ENCODE measurements at places on chromosomes 5 and 9. TPM values are rescaled to one million over a fixed set of nuclear protein-coding genes. Genes with fewer than 3 reads are reported as not detected.

DNA sequence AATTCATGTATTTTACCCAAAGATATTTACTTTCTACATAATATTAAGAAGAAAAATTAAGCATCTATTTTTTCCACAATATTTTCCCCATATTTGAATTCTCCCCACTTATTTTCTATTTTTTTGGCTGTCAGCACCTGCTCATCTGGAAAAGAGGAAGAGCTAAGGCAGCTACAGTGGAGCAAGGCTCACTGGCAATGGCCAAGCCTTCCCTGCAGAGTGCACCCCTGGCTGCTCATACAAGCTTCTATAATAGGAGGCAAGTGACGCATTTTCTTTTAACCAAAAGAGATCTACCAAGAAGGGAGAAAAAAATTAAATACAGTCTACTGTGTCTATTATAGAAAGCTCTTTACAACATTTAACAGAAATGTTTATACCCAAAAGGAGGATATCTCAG lies 72.5 kb downstream of the AUH start:
- DNase-seq = no peak

DNA sequence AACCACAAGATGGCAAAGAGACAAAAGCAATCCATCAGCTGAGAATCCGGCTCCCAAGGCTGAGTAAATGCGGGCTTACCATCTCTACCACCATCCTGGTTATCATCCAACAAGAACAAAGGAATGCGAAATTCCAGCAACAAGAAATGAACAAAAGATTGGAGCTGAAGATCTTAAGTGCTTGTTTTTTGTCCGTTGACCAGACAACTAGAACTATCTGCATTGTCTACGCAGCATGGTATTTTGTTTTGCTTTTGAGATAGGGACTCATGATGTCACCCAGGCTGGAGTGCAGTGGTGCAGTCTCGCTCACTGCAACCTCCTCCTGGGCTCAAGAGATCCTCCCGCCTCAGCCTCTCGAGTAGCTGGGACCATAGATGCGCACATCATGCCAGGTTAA lies 88.9 kb downstream of the ZNF366 start:
- no peak for DNase-seq

- DNase-seq = peak; percentile 81
Observed at GRCh38 chr5:169050146-169050571, 250.8 kb downstream of the SLIT3 start.

GRCh38 chr5:10328323-10328722 lies 20.6 kb upstream of the CMBL start:
- DNase-seq = no peak

DNA sequence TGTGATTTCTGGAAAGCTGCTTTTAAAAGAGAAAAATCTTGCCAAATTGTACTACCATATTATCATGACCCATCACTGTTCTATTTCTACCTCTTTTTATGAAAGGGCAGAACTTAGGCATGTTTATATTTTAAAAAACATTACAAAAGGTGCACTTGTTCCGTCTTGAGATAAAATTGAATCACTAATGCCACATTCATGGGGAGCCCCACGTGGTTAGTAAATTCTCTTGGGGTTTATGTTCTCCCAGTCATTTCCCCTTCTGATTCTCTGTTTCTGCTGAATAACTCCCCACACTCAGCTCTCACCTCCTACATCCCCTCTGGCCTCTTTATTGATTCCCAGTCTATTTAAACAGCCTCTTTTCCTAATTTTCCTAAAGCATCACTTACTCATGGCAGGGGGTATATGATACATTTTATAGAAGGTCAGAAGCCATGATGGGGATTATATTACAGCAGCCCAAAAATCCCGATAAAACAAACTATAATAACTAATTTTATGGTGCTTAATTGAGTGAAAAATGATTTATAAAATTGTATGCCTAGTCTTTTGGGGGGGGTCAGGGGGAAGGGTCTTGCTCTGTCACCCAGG lies 19.7 kb upstream of the VLDLR start:
- DNase-seq = no peak

The ABL1 gene
- 22.9 TPM for polyA plus RNA-seq

- DNase-seq = no peak
Observed at GRCh38 chr9:27675354-27675753, 102.1 kb upstream of the C9orf72 start.

DNA sequence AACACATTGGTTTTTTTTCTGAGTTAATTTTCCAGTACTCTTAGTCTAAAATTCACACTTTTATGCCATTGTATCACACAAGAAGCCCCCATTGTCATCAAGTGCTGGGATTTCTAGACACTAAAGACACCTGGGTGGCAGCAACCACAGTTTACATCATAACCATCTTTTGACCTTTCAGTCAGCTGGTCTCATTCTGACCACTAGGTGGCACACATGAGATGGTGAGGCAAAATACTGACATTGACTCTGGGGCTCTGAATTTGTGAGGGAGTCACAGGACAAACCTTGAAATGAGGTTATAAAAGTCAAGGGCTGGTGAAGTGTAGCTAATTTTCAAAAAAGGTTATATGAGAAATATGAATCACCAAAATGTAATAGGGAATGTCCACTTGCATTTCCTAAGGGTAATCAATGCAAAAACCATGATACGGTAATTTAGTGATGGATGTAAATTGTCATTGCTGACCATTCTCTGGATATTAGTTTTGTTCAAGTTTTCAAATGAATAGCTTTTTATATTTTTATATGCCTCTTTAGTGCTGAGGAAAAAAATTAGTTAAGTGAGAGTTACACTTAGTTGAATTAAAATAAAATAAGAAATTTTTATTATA lies 229.4 kb downstream of the DMAC1 start:
- peak; percentile 55 for DNase-seq

DNA sequence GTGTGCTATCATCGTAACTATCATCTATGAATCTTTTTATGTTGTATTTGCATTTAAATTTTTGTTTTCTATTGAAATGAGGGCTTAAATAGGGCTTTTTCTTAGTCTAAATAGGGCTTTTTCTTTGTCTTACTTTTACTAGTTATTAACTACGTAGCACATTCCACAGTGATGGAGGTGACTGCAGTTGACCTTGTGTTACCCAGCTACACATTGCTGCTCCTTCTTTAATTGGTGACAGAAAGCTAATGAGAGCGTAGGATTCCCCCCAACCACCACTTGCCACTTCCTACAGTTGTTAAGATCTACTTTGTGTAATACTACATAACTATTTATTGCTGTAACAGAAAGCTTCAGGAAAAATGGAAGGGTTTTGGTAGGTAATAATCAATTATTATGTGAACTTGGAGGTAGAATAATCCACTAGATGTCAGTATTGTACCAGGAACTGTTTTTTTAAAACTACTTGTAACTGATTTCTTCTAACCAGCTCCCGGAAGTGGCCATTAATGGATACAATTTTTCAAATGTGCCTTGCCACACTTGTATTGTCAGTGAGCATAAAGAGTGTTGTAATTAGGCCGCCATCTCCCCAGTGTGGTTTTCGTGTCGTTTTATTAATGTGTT lies 18.0 kb downstream of the MTRR start:
- peak; percentile 65 for DNase-seq

DNA sequence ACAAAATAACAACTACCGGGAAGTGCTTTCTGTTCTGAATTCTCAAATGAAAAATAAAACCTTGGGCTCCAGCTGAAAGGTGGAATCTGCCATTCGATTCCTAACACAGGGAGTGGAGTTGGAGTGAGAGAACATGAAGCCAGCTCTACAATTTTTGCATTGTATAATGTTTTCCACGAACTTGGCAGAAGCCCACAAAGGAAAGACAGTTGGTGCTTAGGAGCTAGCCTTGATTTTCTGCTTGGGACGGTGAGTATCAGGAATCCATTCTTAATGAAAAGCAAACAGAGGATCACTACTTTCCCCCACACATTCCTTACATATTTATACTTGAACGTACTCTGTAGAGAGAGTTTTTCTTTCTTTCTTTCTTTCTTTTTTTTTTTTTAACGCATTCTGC lies 74.2 kb upstream of the FBXL7 start:
- DNase-seq = peak; percentile 8

GRCh38 chr9:123861756-123862120 lies 68.2 kb downstream of the DENND1A start:
- DNase-seq = no peak

The IFNK gene
- polyA plus RNA-seq = not detected

DNA sequence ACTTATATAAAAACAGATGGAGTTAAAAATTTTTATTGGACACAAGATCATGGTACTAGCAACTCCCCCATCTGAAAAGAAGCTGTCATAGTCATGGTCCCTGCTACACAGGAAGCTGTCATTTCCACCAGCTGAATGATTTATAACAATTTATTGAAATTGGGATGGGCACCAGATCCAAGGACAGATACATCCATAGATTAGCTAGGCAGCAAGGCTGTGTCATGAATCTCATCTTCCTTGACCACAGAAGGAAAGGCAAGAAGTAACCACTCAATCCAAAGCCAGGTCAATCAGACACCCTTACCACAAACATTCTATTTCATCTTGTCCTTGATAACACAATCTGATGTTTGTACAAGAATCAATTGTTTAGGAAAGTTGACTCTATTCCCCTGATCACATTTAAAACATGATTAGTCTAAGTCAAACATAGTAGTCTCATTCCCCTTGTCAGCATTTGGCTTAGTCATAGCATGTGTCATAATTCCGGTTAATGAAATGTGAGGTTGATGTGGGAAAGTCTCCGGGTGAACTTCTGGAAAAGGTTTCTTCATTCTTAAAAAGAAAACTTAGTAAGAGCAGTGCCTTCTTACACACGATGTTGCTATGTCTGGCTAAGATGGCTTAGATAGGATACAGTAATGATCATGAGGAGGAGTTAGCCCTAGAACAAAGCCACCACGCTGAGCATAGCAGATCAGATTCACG lies 462.6 kb upstream of the PAPPA start:
- peak; percentile 98 for DNase-seq

GRCh38 chr9:115350548-115350947 lies 232.6 kb upstream of the TNC start:
- peak; percentile 42 for DNase-seq

The MYMK gene
- not detected for polyA plus RNA-seq

DNA sequence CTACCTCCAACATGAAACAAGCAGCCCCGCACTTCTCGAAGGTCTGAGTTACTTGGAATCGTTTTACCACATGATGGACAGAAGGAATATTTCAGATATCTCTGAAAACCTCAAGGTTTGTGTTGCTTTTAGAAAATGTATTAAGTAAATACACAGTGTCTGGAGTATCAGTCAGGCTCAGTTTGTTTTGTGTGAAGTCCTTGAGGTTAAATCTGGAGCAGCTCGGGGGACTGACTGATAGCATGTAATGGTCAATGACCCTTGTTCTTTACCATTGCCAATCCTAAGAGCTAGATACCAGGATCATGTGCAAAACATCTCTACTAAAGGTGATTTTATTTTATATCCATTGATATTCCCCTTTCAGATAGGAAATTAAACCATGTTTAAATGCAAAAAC lies 26.9 kb upstream of the LNPEP start:
- DNase-seq = no peak

DNA sequence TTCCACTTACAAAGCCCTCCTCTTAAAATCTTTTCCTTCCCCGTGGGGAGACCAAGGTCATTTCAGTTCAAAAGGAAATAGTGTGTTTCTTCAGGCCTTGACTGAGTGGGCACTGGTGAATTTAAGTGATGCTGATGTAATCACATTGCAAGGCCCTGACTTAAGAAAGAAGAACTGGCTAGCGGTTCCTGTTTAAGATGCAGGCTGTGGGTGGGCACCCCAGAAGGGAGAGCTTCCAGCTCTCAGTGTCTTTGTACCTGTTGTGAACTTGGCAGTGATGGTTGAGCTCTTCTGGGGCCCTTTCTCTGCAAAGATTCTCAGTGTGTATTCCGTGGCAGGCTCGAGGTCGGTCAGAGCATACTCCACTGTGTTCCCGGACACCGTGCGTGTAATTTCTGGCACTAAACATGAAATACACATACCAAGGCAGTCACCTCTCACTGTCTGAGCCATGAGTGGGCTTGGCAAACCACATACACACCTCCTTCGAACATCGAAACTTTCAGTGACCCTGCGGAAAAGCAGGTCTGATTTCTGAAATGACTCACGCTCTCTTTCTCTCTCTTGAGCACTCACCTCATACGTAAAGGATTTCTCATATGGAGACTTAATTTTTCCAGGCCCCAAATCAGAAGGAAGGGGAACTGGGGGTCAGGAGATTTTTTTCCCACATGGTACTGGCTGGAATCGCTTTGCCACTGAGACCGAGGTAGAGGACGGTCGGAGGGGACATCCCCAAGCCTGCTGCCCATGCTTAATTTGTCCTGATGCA lies 81.9 kb downstream of the TNC start:
- DNase-seq = peak; percentile 84

The ABCA1 gene
- polyA plus RNA-seq = 6.8 TPM

DNA sequence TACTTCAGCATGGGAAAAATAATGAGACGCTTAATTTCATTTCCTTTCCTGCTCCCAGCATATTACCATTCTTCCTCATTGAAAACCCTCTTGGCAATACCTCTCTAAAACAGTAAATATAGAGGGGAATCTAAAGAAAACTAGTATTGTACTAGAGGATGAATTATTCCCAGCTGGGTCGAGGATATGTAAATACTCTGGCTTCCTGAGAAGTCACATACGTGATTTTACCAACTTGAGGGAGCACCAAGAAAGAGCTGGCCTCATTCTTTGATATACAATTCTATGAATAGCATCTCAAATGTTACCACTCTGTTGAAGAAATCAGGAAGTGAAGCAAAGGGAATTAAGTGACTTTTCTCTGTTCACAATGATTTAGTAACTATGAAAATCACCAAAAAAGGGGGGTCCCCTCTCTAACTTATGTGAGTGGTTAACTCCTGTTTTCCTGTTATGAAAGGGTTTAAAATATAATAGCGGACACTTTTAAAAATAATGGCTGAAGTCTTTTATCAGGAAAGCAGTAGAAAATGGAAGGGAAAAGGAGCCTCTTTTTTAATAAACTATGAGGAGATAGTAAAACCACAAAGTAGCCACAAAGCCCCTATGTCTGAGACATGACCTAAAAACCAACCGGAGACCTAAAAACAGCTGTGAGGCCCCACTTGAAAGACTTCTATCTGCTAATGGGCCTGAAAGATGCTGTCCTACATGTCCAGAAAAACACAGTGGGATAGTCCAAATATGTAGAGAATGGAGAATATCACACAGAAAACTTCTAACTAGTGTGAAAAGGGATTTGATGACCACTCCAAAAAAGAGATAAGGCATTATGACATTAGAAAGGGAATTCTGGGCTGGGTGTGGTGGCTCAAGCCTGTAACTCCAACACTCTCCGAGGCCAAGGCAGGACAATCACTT lies 42.6 kb downstream of the LPAR1 start:
- DNase-seq = peak; percentile 42

- DNase-seq = peak; percentile 95
Observed at GRCh38 chr5:122673343-122673742, 101.5 kb upstream of the SNX2 start.

GRCh38 chr5:39846144-39846543 lies 421.4 kb upstream of the DAB2 start:
- DNase-seq = no peak

The IL13 gene
- not detected for polyA plus RNA-seq

- peak; percentile 48 for DNase-seq
Observed at GRCh38 chr5:141825791-141826560, 52.2 kb downstream of the PCDH1 start.

- DNase-seq = no peak
Observed at GRCh38 chr9:85960688-85961093, 19.7 kb downstream of the NAA35 start.

- DNase-seq = no peak
Observed at GRCh38 chr9:93126825-93127368, 7.2 kb downstream of the NINJ1 start.

The PHYHD1 gene
- polyA plus RNA-seq = 8.6 TPM

The SLC34A1 gene
- not detected for polyA plus RNA-seq

The PCDHB3 gene
- 0.23 TPM for polyA plus RNA-seq

The ABLIM3 gene
- polyA plus RNA-seq = 11.4 TPM

The ZNF474 gene
- polyA plus RNA-seq = 0.23 TPM
